ENCODE measurements at places on chromosomes 3 and 15.

DNA sequence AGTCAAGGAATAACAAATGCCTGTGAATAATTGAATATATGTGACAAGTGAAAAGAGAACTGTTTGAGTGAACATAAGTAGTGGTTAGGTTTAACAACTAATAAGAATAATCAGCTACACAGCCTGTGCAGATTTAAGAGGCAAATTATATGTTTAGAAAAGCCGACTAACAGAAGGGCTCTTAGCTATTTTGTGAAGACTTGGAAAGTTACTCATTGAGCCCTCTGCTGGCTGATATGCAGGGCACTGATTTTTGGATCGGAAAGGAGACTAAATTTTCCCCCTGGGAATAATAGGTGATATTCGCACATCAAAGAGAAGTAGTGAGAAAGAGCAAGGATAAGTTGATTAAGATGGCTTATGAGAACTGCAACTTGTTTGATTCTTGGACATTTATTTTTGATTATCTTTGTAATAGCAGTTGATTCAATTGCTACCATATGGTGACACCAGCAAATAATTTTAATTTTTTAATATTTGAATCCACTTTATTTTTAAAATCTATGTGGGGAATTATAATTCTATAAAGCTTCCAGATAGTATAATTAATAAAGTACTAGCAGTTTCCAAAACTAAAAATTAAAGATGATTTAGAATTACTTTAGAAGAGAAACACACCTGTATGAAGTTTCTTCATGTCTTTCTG, 156.2 kb downstream of the NLGN1 start:
- no peak for DNase-seq

GRCh38 chr3:32309654-32310242, 71.3 kb downstream of the CMTM8 start:
- no peak for DNase-seq

DNA sequence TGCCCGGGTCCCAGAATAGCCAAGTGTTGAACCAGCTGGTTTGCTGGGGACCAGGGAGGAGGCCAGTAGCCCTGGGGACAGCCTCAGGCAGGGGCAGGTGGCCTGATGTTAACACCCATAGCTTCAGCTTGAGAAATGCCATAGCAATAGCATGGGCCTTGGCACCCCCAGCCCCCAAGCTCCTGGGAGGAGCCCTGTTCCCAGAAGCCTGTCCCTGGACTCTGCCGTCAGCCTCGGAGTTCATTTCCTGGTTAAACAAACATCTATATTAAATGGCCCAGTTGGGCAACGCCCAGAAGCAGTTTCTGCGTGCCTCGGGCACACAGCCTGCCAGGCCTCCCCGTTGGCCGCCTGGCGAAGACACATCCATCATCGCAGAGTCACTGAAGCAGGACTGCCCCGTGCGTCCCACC, 58.2 kb downstream of the FGD5 start:
- peak; percentile 40 for DNase-seq

DNA sequence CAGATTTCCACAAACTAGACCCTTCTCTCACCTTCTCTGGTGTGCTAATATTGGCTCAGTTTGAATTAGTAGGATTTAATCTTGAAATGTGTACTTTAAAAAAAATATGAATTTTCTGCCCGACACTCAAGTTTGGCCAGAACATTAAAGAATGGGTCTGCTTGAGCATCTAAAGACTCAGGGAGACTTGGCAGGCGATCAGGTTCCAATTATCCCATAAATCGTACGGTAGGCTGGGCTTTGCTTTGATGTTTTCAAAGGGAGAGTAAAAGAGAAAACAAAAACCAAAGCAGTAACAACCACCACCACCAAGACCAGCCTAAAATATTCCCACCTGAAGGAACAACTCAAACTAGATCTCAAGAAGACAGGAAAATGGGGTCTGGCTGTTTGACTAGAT, 230.8 kb downstream of the EBLN2 start:
- DNase-seq, result no peak

- no peak for DNase-seq
Measured at GRCh38 chr3:10244009-10244408, 4.2 kb upstream of the TATDN2 start.

DNA sequence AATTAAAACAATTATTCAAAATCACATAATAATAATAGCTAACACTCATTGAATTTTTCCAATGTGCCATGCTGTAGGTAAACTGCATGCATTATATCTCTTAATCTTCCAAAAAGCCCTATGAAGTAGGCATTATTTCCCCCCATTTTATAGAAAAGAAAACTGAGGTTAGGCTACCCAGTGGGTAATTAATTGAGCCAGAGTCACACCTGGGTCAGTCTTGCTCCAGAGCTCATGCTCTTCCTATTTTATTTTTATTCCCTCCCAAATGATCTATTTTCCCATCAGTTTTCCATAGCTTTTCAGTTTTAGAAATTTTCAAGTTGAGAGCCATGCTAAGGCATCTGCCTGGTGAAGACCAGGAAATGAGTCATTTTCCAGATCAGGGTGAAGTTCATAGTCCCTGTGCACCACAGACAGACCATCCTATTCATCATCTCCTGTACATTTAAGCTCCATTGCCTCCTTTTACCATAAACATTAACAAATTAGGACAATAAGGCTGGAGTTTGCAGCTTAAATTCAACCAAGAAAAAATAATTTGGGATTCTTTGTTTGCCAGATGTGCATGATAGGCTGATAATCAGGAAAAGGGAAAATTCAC, 417.3 kb downstream of the OTOL1 start:
- DNase-seq, result no peak

- DNase-seq, result no peak
Measured at GRCh38 chr15:73607843-73608242, 25.3 kb downstream of the NPTN start.

DNA sequence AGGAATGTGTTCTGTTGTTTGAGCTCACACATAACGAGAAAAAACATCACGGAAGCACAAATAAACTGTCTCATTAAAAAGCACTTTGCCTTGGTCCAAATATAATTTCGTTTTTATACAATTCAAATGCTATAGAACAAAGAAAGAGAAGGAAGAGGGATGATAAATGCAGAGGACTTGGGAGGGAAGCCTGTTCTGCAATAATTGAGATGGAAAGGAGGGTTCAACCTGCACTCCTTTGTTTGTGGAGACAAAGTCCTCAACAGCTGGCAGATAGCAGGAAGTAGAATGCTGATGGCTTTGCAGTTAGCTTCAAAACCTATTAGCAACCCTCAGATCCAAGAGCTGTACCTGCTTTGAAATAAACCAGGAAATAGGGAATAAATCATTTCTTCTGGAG, 1010.8 kb downstream of the FHIT start:
- no peak for DNase-seq

GRCh38 chr3:192395506-192395905, 331.8 kb downstream of the FGF12 start:
- DNase-seq, result no peak

DNA sequence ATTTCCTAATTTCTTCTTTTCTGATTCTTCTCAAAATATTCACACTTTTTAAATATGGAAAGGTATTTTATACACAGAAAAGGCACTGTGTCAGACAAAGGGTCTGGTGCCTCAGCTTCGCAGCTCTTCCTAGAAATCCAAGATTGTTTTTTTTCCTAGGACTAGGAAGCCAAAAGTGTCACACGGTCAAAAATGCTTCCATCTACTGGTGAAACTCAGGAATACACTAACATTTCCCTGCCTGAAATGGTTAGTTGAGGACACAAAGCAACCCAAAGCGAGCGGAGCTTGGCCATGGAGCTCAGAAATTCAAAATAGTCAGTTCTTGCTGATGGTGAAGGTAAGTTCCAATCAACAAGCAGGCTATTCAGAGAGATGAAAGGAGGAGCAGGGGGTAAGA, 426.5 kb upstream of the RASGRP1 start:
- DNase-seq, result no peak

- no peak for DNase-seq
Measured at GRCh38 chr3:116340680-116341216, 104.5 kb downstream of the LSAMP start.

DNA sequence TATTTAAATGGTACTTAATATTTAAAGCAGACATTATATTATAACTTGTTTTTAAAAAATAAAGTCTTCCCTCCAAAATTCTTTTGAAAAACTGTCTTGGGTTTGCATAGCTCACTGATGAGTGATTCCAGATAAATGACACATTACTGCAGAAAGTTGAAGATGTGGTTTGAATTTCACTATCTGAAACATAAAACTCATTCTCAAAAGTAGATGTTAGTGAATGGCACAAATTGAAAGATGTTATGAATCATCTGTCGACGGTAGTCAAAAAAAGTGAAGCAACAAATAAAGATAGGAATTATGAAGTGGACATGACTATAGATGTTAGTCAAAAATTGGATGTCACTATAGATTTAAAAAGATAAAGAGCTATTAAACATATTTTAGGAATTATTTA, 280.5 kb downstream of the GAP43 start:
- no peak for DNase-seq

GRCh38 chr3:197149-197827, 725 bp downstream of the CHL1 start:
- peak; percentile 13 for DNase-seq

GRCh38 chr3:46564190-46565021, 1.7 kb downstream of the LRRC2 start:
- DNase-seq, result peak; percentile 67

GRCh38 chr3:13022348-13023234, 50.6 kb downstream of the IQSEC1 start:
- DNase-seq, result peak; percentile 85

GRCh38 chr3:32078864-32079263, 27.6 kb upstream of the GPD1L start:
- no peak for DNase-seq

- DNase-seq, result no peak
Measured at GRCh38 chr3:9569054-9569453, 15.4 kb upstream of the LHFPL4 start.

GRCh38 chr15:44706946-44707636, 4.0 kb downstream of the PATL2 start:
- DNase-seq, result no peak

DNA sequence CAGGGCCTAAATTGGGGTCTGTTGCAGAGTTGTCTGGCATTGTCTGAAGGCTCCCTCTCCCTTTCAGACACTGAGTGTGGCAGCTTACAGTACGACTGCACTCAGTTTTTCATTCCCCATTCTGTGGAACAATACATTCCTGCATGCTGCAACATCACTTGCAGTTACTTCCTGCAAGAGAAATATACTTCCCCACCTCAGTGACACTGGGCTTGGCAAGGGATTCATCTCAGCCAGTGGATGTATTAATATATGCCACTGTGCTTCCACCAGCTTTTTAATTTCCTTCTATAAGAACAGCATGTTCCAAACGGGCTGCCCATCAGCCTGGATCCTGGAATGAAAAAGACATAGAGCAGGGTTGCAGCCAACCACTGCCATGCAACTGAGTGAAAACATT, 23.1 kb downstream of the B3GALNT1 start:
- peak; percentile 42 for DNase-seq

DNA sequence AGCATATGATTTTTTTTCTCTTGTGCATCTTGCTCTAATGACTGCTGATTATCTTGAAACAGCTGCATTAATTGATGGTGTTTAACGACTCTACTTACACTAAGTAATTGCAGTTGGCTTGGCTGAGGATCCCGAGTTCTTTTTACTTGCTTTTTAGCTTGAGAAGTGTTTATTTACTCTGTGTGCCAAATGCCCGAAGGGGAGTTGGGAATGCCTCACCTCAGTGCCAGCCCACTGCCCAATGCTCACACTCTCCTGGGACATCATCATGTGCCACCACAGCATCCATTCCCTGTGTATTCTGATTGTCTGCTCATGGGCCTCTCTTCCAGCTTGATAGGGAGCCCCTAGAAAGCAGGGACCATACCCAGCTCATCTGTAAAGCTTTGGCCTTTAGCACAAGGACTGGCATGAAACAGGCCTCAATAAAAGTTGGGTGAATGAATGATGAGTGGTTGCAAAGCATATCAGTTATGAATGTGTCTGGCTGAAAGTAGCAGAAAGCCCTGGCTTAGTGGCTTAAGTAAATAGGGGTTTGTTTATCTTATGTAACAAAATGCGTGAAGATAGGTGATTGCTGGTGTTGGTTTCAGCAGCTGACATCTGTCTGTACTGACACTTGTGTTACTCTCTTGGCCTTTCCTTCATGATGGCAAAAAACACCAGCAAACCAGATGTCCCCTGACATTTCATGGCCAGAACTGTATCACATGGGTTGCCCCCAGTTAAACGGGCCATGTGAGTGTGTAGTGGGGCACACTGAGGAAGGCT, 8.1 kb downstream of the PXYLP1 start:
- DNase-seq, result no peak

GRCh38 chr15:63238171-63238570, 39.2 kb upstream of the APH1B start:
- DNase-seq, result no peak

- DNase-seq, result no peak
Measured at GRCh38 chr15:77178411-77178810, 107.5 kb upstream of the TSPAN3 start.

DNA sequence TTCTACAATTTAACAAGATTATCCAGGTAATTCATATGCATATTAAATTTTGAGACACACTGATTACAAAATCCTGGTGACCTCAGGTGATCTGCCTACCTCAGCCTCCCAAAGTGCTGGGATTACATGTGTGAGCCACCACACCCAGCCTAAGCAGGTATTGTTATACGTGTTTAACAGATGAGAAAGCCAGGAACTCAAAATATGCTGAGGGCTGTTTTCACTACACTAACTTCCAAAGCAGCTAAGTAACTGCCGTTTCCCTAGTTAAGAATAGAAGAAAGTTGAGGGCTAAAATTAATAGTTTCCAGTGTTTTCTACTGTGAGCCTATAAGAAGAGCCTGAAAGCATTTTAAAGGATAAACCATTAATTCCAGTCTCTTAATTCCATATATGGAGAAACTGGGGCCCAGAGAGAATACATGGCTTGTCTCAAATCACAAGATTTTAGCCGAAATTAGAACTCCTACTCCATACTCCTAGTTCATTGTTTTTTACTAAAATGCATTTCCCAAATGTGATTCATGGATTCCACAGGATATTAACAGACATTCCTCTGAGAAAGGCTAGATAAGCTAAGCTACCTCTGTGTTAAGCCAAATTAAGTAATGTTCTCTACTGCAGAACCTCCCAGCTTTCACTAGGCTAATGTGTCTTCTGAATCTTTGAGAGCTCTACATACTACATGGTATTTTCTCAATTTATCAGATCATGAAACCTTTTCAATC, 17.0 kb upstream of the AVEN start:
- no peak for DNase-seq
